ENCODE measurements at places on chromosomes 11 and 22. TPM values are rescaled to one million over a fixed set of nuclear protein-coding genes. Genes with fewer than 3 reads are reported as not detected.

DNA sequence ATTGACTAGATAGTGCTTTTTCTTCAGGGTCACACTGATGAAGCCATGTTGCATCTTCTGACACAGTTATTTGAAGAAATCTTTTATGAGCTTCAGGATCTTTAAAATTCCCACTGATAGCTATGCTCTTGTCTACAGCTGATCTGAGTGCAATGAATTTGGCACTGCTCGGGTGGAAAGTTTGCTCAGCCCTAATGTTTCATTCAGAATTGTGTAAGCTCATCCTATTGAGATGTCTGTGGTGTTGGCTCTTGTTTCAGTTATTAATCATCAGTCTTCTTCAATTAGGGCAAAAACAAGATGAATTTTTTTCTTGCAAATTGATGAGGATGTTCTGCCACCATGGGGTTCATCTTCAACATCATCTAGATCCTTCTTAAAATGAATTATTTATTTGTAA is 1387.0 kb upstream of the RAG2 start:
- DNase-seq = no peak

GRCh38 chr22:17612057-17612456 is 16.5 kb downstream of the ATP6V1E1 start:
- no peak for DNase-seq

GRCh38 chr11:12963792-12964536 is 45.2 kb upstream of the RASSF10 start:
- DNase-seq = no peak

- no peak for DNase-seq
Measured at GRCh38 chr11:111565114-111565720, 24.7 kb downstream of the LAYN start.

GRCh38 chr11:77425346-77425745 is 48.5 kb downstream of the PAK1 start:
- no peak for DNase-seq

- DNase-seq = no peak
Measured at GRCh38 chr11:111362887-111363411, 16.1 kb downstream of the POU2AF1 start.

- no peak for DNase-seq
Measured at GRCh38 chr11:35112846-35113105, 26.2 kb upstream of the CD44 start.

DNA sequence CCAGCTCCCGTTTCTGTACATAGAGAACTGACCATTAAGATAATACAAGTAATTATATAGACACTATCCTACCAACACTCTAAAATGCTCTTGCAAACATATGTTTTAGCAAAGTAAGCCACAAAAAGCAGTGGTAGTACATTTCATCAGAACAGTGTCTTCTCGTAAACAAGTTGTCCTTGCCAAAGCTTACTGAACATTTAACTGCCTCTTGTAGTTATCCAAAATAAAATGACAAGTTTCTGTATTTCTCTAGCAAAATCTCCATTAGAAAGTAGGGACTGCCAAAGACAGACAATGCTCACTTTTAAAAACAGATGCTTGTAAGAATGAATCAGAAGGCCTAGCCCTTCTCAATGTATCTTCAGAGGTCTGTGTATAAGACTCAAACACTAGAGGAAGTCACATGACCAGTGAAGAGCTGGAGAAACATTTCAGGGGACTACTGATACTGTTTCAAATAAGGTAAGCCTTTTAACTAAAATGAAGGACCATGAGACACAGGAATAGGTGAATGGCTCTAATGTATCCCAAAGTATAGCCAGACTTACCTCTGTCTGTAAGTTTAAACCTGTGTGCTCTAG is 7.8 kb upstream of the ZC3H12C start:
- DNase-seq = no peak

DNA sequence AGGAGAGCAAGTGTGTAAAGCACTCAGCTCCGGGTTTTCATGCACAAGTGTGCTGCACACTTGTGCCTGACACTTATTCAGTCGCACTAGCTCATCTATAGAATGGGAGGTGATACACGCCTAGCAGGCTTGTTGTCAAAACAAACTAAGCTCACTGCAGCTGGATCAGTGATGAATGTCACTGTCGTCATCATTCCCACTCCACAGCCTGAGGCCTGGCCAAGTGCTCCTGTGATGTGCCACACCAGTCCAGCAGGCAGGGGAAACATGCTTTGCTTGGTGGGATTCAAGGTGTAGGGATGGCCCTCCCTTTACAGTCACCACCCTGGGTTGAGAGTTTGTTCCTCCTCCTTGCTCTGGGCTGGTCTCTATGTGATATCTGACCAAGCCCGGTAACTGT is 6.8 kb downstream of the MPST start:
- DNase-seq = no peak

- DNase-seq = no peak
Measured at GRCh38 chr11:1204381-1205101, 18.3 kb upstream of the MUC5B start.

GRCh38 chr11:70544067-70544773 is 145.9 kb downstream of the CTTN start:
- DNase-seq = no peak

GRCh38 chr11:114079511-114080065 is 20.1 kb downstream of the ZBTB16 start:
- DNase-seq = no peak

DNA sequence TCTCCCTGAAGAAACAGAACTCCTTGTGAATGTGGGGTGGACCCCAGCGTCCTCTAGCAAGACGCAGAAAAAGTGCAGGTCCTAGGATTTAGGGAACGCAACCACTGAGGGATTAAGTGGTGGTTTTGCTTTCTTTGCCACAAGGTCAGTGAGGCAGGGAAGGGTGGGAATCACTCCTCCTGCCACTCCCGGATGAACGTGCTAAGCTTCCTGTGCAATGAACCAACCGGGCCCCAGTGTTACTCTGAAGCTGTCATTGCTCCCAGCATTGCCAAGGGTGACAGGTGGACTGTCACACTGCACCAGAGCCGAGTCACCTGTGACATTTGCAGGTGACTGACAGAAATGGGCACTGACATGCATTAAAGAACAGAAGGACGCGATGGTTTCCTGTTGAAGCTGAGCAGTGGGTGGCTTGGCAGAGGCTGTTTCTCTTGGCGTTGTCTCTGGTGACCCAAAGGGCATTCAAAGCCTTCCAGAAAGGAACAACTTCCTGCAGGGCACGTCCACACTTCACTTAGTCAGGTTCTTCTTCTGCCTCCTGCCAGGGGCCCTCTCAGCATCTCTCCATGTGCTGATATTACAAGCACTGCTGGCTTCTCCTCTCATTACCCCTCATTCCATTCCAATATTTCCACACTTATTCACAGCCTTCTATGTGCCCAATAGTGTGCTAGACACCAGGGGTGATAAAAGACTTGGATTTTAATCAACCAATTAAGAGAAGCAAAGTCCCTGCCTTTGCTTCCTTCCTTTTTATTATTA is 9.7 kb downstream of the KIRREL3 start:
- DNase-seq = no peak

GRCh38 chr11:3010521-3011275 is 18.6 kb upstream of the NAP1L4 start:
- DNase-seq = no peak

DNA sequence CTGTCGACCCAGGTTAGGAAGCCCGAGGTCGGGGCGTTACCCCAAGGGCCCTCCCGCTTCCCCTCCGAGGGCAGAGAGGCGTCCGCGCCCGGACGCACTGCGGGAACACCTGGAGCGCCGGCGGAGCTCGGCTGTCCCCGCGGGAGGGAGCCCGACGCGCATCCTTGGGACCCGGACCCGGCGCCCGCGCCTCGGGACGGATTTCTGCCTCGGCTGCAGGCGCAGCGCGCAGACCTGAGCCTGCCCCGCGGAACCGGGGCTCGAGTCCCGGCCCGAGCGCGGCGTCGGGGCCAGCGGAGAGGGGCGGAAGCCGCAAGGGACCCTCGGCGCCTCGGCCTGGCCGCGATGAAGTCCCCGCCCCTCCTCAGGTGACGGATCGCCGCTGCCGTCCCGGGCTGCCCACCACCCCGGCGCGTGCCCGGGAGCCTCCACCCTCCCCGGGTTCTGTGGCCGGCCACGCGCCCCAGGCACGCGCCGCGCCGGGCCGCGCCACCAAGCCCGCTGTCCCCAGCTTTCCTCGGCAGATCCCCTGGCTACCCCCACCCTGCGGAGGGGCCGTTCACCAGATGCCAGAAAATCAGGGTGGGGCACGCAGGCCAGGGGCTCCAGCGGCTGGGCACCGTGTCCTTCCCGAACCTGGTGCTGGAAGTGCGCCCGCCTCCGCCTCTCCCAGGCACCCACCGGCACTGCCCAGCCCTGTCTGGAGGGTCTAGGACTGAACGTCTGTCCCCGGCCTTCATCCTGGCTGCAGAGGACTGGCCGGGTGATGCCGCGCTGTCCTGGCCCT is 410 bp downstream of the GLB1L3 start:
- no peak for DNase-seq

GRCh38 chr11:130473056-130473794 is 24.8 kb downstream of the ADAMTS15 start:
- DNase-seq = no peak

DNA sequence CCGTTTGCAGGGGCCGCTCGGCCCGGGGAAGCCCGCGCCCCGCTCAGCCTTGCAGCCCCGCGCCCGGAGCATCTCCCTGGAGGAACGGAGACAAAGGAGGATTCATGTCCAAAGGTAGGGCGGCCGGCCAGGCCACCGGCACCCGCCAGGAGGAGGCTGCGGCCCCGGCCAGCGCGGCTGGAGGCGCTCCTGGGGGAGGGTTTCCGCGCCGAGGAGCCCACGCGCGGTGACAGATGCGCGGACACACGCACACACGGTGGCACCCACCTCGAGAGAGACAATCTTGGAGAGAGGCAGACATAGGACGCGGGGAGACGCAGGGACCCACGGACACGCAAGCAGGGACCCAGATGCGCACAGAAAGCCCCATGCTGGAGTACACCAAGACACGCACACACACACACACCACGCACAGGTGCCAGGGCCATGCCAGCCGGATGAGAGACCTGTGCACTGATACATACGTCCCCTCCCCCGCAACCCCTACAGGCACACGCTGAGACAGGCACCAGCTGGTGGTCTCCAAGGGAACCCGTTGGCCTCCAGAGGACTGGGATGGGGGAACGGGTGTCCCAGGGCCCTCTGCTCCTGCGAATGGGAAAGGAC is 7.8 kb downstream of the SEPTIN3 start:
- no peak for DNase-seq

DNA sequence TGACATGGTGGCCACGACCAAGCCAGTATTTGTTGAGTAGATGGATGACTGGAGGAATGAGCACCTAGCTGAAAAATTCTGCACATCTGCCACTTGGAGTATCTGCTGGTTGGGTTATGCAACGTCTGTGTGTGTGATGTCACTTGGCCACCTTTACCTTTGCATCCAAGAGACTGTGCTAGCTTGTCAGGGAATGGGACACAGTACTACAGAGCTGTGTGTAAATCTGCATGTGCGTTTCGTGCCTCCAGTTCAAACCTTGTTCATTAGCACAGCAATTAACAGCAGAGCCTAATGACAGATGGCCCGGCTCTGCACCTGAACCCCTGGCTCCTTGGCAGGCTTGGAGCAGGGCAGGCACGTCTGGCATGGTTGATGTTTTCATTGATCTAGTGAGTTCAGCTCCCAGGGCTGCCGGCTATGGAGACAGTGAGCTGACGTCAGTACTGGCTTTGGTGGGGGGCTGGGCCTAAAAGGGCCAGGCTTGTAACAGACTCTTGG is 188.4 kb upstream of the NAV2 start:
- no peak for DNase-seq

DNA sequence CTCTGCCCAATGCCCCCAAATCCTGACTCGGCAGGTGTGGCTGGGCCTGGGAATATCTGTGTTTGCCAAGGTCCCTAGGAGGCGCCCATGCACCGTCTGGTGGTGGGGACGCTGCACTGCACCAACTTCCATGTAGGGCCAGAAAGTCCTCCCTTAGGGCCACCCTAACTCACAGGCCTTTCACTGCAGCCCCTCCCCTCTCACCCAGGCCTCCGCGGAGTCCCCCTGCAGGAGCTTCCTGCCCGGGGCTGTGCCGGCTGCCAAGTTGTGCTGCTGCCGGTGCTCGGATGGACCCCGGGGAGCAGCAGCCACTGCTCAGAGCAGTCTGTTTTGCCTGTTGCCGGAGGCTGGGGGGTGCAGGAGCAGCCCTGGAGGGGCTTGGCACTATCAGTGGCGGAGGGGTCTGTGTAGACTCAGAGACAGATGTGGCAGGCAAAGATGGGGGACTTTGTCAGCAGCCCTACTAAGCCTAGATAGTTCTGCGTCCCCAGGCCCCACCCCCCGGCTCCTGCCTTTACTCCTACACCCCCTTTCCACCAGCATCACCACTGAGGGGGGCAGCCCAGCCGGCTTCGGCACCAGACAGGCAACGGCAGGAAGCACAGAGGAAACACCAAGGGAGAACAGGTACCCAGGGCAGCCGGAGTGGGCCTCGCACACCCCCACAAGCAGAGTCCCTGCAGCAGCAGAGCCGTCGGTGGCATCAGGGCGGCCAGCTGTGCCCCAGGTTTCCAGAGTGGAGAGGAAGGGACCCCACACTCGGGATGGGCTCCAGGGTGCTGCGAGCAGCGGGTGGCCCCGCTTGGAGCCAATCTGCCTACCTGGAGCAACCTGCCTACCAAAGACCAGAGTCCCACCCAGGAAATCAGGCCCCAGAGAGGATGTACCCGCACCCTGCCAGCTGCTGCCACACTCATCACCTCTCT is 124.3 kb downstream of the TRIM29 start:
- no peak for DNase-seq

Gene SCGB1D2
- polyA plus RNA-seq = not detected

Gene ABCC8
- polyA plus RNA-seq = not detected

Gene CTSW
- polyA plus RNA-seq = 0.21 TPM

Gene TLCD5
- polyA plus RNA-seq = 8.0 TPM

Gene MMP27
- not detected for polyA plus RNA-seq

Gene SLC17A6
- not detected for polyA plus RNA-seq

Gene PIK3C2A
- polyA plus RNA-seq = 29.0 TPM

Gene FIBIN
- polyA plus RNA-seq = 24.7 TPM

Gene SGSM1
- not detected for polyA plus RNA-seq

Data from BJ (cell line).